H9 (cell line): ENCODE measurements at places on chromosomes 1 and 21.

DNA sequence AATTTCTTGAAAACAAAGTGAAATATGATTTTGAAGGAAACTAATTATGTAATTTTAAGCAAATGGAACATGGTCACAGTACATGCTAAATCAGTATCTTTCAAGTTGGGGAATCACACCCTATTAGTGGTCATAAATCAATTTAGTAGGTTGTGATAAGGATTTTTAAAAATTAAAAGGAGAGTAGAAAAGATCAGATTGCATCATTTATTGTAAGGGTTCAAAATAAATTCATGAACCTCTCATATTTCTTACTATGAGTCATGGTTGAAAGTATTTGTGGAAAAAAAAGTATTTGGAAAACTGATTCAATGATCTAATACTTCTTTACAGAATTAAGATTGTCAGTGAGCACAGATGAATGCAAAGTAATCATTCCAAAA is 14.6 kb downstream of the ADSS2 start:
- DNase-seq, result no peak

DNA sequence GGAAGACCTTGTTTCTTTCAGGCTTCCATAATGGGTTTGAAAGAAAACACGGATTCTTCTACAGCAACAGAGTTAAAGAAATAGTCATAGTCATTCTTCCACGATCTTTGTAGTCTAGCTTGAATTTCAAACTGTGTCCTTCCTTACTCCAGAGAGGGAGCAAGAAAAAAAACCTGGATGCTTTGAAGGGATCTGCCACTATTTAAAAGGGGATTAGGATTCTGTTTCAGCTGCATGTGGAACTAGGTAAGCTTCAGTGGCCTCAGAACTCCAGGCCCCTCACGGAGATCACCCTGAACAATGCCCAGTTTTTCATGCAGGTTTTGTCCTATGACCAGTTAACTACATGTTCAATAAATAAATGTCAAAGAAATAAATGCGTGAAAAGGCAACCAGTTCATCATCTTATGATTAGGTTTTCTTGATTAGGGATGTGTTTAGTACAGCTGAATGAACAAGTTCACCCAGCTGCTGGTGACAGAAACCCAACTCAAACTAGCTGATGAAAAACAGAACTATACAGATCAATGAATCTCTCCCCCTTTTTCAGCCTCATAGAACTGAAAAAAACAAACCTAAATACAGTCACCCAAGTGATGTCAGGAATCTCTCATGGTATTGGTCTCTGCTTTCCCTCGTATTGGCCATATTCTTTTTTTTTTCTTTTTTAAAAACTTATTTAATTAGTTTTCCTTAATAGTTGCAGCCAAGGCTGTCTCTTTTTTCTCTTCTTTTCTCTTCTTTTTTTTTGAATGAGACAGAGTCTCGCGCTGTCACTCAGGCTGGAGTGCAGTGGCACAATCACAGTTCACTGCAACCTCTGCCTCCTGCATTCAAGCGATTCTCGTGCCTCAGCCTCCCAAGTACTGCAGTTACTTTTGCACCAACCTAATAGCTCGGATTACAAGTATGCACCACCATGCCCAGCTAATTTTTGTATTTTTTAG is 14.6 kb upstream of the MPZL1 start:
- DNase-seq, result no peak

DNA sequence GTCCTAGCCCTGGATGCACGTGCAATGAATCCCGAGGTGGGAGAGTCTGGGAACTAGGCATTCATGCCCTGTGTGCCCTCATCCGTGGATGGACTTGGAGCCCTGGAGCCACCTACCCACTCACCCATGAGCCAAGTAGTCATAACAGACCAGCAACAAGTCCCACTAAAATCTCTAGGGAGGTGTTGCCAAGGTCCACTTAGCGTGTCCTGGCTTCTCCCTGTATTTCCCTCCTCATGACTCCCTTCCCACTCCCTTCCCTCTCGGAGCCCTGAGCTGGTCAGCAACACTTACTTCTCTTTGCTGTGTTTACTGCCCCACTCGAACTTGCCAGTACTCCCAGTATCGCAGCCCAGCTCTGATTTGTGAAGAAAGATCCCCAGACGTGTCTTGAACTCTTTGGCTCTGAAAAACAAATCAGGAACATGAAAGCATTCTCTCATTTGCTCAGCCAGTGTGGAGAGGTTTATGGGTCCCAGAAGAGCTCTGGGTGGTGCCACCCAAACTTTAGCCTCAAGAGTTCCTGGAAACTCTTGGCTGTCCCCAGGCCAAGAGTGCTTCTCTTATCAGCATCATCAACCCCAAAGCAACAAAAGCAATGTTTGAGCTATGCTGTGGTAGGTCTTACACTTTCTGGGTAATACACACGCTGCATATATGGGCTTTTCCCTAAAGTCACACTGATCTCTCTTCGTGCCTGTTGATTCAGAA is 1.1 kb downstream of the RGS16 start:
- no peak for DNase-seq

DNA sequence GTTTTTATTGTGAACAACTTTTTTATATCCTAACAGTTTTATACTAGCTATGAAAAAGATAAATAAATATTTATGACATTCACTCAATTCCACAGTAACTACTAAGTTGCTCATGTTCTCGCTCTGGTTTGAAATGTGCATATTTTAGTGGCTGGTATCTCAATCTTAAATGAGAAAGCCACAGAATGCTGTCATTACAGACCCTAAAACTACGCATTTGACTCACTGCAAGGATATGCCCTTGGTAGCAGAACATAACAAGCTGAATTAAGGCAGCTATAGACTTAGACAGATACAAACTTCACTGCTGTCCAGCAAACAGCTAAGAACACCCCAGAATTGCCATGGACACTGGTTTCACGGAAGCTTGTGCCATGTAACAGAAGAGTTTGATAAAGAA is 19.0 kb downstream of the DAB1 start:
- DNase-seq, result no peak

- peak; percentile 33 for DNase-seq
Measured at GRCh38 chr1:116374353-116375147, 1.5 kb downstream of the ATP1A1 start.

DNA sequence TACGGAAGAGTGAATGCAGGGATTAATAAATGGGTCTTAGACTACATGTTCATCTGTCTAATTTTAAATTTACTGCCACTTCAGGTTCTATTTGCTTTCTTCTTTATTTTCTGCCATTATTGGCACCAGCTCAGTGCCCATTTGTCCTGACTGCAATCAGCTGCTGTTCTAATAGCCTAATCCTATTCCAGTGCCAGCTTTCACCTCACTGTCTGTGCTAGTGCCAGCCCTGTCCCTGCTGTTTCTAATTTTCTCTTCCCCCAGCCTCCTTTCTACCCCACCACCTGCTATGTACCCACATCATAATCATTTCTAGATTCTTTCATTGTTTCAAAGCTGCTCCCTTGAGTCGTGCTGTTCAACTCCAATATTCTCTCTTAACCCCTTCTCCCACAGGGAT is 86.4 kb downstream of the KCNK1 start:
- no peak for DNase-seq

- DNase-seq, result no peak
Measured at GRCh38 chr1:207647671-207648333, 2.9 kb downstream of the CR1L start.

DNA sequence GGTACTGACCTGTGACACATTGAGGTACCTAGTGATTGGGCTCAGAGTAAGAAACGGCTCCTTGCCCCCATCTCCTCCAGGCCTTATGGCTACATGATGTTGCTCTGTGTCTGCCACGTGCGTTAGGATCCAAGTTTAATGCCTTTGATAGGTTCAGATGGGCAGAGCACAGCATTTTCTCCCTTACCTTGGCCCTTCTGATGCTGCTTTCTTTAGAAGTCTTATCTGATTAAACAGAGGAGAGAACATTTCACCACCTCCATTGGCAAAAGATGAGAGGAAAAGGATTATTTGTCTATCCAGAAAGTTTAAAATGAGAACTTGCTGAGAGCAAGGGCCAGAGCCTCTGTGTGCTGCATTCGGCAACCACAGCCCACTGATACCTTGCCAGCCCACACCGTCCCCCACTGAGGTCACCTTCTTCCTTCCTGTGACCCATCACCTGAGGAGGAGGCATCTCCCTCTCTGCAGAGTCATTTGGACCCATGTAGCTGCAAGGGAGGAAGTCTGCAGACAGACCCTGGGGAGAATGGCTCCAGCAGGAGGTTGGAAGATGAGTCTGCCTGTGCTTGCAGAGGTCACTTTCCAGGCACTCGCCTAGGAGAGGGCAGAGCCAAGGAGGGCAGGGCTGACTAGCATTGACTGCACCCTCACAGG is 16.7 kb downstream of the SHISA4 start:
- DNase-seq, result no peak

- DNase-seq, result peak; percentile 50
Measured at GRCh38 chr1:210726621-210727020, 397.9 kb downstream of the HHAT start.

DNA sequence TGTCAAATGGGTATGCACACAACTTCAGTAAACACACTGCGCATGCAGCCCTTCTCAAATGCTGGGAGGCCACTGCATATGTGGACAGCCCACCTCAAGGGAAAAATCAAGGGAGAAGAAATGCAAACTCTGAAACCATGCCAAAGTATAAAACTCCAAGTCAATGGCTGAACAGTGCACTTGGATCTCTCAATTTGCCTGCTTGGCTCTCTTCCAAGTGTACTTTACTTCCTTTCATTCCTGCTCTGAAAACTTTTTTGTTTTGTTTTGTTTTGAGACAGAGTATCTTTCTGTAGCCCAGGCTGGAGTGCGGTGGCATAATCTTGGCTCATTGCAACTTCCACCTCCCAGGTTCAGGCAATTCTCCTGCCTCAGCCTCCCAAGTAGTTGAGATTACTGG is 18.8 kb upstream of the COP1 start:
- DNase-seq, result no peak

GRCh38 chr1:152328801-152329391 is 3.9 kb upstream of the FLG start:
- DNase-seq, result no peak

GRCh38 chr1:229205854-229206253 is 65.1 kb upstream of the RAB4A start:
- no peak for DNase-seq

DNA sequence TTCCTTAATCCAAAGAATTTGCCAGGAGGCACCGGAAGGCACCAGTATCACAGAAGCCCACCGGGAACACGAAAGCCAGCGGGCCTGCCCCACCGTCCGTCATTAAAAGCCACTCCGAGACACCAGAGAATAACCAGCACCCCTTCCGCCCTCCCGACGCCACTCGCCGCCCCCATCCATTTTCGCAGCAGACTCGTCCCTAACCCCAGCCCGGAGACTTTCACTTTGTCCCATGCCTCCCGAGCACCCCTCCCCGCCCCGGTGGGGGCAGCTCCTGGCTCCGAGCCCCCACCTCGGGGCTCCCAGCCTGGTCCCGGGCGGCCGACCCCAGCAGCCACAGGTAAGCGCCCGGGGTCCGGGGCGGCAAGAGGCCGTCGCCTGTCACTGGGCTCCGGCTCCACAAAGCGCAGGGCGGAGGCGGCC is 105.4 kb downstream of the SLC45A1 start:
- DNase-seq, result no peak

GRCh38 chr1:214029796-214030195 is 42.0 kb downstream of the PROX1 start:
- DNase-seq, result no peak

DNA sequence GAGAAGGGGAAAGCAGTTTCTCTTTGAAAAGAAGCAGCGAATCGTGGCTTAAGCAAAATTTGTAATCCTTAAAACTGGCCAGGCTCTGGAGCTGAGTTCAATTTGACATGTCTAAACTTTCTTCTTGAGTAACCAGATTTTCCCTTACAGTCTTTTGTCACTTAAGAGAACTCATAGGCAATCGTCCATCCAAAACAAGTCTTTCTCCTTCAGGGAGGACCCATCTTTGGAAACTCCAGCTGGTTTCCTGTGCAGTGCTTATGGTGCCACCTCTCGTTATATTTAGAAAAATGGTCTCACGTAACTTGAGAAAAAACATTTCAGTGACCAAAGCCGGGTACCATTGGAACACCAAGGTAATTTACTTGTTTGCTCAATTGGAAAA is 1.8 kb upstream of the PTTG1IP start:
- DNase-seq, result no peak

DNA sequence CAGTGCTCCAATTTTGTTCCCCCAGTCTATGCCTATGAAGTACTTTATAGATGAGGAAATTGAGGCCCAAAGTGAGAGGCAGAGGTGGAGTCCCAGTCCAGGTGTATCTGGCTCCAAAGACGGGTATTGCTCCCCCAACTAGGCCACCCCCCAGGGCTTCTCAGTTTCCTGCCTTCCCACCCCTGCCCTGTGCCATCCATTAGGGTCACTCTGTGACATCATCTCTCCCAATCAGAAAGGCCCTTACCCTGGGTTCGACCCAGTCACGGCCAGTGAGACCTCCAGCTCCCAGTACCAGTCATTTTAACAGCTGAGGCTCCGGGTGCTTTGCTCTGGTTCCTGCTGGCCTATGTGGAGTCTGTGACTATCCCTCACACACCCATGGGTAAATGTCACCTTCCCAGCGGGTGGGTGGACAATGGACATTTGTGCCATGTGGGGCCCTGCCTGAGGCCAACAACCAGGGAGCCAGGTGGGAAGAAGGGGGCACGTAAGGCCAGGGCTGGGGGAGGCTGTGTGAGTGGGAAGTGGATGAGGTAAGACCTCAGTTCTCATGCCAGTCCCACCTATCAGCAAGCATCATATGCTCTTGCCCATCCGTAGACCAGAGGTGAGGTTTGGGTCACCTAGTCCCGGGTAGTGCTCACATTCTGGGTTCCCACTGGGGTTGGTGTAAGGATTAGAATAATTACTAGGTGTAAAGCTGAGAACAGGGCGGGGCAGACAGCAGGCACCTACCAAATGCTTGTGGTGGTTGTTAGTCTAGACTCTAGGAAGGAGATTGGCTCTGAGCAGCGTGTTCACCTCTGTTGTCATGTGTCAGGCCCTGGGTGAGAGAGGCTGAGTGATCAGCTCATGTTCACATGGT is 685.9 kb downstream of the MATN1 start:
- no peak for DNase-seq

DNA sequence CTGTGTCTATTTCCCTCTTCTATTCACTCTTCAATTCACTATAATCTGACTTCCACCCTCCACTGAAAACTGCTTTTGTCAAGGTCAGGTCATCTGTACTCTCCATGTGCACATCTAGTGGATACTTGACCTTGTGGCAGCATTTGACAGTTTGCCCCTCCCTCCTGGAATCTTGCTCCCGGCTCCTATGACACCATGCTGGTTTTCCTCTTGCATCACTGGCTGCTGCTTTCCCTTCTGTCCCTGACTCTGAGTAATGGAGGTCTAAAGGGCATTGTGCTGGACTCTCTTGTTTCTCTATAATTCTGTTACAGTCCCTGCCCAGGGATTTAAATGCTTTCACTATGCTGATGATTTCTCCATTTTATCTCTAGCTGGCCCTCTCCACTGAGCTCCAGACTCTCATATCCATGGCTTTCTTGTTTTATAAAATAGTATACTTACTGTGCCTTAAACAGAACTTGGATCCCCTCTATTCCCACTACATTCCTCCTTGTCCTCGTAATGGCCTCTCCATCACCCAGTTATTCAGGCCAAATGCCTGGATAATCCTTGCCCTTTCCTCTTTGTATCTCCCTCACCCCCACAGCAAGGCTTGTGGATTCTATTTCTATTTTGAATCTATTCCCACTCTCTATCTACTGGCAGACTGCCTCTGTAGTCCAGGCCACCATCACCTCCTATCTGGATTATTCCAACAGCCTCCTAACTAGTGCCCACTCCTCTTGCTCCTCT is 36.8 kb upstream of the PODN start:
- DNase-seq, result no peak

GRCh38 chr1:27403931-27404330 is 11.5 kb downstream of the GPR3 start:
- no peak for DNase-seq

- no peak for DNase-seq
Measured at GRCh38 chr21:38389896-38390295, 108.4 kb downstream of the ERG start.
